ENCODE measurements at places on chromosomes 7 and 10.
A peak's percentile ranks its signal among the peaks of the same experiment; 100 is the strongest.

DNA sequence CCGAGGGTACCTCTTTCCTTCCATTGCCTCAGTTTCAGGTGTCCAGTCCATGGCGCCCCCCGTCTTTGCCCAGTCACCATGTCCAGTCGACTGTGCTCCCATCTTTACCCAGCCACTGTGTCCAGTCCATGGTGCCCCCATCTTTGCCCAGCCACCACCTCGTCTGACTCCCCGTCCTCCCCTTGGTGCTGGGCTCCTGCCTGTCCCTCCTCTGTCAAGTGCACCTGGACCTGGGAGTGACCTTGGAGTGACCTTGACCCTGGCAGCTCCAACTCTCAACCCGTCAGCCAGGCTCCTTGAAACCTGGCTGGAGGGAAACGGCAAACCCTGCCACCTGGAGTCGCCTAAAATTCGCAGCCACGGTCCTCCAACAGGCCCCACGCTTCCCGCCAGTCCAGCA, 180.2 kb downstream of the ADARB2 start:
- DNase-seq: no peak

DNA sequence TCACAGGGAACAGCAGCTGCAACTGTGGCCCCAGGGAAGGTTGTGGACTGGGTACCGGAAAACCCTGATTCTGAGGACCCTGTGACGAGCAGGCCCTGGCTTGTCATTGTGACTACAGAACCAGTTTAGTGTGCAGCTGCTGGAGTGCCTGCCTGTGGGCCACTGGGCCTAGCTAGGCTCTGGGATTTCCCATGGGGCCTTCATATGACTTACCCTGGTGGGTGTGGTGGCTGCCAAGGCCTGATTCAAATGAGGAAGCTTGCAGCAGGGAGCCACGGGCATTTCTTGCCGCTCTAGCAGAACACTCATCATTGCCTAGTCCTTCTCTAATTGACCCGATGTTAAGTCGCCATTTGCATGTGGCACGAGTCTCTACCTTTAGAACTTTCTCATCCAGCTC, 14.7 kb upstream of the CAMK2G start:
- DNase-seq: peak; percentile 97

GRCh38 chr10:122062831-122063674, 74.1 kb downstream of the TACC2 start:
- peak; percentile 26 for DNase-seq

- DNase-seq: no peak
These were observed 80.4 kb upstream of the ANK3 start for GRCh38 chr10:60470091-60470490.

DNA sequence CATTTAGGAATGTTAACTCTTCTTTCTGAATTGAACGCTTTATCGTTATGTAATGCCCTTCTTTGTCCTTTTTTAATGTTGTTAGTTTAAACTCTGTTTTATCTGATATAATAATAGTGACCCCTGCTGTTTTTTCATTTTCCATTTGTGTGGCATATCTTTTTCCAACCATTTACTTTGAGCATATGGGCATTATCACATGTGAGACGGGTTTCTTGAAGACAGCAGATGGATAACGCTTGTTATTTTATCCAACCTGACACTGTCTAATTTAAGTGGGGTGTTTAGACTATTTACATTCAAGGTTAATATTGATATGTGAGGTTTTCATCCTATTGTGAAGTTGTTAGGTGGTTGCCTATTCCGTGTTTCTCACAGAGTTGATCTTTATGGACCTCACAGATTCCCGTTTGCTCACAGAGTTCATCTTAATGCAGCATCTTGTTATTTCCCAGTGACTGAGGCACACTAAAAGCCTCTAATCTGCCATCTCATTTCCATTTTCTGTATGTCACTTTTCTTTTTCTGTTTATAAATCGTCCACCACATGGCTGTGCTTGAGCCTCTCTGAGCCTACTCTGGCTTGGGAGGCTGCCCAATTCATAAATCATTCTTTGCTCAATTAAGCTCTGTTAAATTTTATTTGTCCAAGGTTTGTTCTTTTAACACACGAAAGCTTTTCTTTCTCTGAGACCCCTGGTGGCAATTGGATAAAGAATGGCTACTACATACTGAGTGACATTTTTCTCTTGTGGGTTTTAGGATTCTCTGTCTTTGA, 286.2 kb downstream of the HTR7 start:
- no peak for DNase-seq

- peak; percentile 29 for DNase-seq
These were observed 25.0 kb downstream of the ZFAND2A start for GRCh38 chr7:1134951-1135350.

DNA sequence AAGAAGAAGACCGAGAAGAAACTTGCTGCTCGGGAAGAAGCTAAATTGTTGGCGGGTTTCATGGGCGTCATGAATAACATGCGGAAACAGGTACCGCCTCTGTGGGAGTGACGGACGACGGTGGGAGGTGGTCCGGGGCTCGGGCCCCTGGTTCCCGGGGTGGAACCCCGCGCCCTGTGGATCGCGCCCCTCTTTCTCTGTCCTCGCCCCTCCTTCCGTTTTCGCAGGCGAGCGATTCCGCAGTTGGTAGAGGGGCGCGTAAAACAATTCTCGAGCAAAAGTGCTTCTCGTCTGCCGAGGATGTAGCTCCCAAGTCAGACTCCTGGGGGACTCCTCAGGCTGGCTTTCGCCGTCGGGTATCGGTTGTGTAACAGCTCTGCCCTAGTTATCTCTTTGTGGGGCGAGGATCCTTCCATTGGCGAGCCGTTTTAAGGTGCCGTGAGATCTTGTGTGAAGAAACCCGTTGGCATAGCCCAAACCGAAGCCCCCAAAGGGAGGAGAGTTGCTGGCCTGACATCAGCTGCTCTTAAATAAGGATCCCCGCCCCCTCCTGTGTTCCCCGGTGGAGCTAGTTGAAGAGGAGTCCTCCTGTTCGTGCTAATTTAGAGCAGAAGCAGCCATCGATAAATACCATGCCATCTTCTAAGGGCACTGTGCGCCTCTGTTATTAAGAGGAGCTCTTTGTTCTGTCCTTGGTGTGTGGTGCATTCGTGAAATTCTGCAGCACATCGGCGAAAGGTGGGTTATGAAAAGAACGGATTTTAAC, 655 bp downstream of the KLHL7 start:
- DNase-seq: peak; percentile 45

DNA sequence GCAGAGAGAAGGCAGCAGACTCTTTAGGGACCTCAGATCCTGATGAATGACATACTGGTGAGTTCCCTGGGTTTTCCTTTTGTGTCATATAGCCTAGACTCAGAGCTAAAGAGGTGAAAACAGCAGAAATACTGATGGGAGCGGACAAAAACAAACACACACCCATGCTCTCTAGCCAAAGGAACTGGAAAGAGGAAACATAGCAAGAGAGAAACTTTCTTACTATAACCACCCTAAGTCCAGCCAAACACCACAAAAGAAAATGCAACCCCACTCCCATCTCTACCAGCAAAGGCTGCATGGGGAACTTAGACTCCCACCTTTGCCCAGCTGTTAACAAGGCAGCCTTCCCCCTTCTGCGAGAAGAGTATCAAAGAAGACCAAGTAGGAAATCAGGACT, 16.3 kb downstream of the GSAP start:
- DNase-seq: peak; percentile 76

DNA sequence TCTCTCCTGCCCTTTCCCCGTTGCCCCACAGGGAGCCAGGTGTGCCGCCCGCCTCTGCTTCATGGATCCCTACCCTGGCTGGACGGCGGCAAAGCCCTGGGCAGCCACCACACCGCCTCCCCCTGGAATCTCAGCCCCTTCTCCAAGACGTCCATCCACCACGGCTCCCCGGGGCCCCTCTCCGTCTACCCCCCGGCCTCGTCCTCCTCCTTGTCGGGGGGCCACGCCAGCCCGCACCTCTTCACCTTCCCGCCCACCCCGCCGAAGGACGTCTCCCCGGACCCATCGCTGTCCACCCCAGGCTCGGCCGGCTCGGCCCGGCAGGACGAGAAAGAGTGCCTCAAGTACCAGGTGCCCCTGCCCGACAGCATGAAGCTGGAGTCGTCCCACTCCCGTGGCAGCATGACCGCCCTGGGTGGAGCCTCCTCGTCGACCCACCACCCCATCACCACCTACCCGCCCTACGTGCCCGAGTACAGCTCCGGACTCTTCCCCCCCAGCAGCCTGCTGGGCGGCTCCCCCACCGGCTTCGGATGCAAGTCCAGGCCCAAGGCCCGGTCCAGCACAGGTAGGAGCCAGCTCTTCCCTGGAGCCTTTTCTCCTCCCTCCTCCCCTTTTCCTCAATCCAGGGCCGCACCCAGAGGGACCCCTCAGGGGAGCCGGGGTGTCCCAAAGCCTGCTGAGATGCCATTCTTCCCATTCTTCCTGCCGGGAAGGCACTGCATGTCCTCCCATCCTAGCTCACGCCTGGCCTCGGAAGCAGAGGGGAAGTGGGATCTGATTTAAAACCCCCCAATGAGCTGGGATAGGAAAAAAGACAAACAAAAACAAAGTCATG, 4.0 kb downstream of the GATA3 start:
- DNase-seq: no peak

GRCh38 chr10:98080494-98080893, 50.1 kb upstream of the CRTAC1 start:
- no peak for DNase-seq

DNA sequence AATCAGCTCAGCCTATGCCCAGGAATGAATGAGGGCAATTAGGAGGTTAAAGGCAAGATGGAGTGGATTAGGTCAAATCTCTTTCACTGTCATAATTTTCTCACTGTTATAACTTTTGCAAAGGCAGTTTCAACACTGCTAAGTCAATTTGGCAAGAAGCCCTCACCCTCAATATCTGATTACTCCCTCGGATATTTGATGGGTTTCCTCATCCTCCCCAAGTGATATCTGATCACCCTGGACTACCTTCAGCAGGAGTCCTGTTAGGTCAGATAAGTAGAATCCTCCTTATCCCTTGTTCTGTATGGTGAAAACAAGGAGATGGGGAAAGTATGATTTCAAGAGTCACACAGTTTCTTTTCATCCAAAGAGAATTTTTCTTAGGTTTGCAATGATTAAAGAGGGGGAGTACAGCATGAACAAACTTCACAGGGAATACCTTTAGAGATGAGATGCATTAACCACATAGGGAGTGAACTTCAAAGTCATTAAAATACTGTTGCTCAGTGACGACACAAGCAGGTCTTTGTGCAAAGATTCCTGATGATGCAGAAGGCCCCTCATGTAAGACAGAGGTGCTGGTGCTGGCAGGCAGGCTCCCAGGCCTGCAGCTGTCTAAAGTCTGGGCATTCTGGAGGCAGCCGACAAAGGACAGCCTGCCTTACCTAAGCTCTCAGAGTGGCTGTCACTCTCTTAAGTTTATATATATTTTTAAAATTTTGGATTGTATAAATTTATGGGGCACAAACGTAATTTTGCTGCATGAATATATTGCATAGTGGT, 75.4 kb upstream of the POM121L12 start:
- no peak for DNase-seq

DNA sequence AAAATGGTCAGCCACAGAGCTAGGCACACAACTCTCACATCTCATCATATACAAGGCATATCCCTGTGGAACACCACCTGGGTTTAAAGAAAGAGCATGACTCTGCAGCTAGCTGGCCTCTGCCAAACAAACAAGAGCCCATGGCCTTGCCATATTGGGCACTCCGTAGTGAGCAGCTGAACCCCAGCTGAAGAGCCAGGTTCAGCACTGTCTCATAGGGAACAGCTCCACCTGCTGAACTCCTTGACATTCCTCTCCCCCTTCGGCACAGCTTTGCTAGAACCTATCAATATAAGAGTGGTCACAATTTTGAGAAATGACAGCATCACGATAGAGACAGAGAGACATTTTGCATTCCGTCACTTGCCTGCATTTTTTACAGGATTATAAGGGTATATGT, 20.0 kb downstream of the SORCS1 start:
- no peak for DNase-seq

- DNase-seq: no peak
These were observed 9.0 kb downstream of the EPHB4 start for GRCh38 chr7:100818366-100818765.

- DNase-seq: peak; percentile 53
These were observed 139.8 kb downstream of the RPS24 start for GRCh38 chr10:78173360-78174015.

DNA sequence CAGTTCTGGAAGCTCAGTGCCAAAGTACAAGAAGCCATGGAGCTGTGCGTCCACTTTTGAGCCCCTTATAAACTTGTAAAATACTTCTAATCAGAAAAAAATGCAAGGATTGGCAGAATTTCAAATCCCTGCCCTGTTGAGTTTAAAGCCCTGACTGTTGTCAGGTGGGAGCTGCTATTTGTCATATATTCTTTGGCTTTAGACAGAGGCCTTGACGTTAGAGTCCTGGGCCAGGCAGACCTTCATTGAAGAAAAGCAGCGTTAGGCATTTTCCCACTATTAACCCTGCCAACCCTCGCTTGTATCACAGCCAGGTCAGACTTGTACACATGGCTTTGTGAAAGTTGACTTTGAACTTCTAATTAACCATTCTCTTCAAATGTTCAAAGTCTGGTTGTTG, 155.4 kb downstream of the TWIST1 start:
- DNase-seq: no peak

DNA sequence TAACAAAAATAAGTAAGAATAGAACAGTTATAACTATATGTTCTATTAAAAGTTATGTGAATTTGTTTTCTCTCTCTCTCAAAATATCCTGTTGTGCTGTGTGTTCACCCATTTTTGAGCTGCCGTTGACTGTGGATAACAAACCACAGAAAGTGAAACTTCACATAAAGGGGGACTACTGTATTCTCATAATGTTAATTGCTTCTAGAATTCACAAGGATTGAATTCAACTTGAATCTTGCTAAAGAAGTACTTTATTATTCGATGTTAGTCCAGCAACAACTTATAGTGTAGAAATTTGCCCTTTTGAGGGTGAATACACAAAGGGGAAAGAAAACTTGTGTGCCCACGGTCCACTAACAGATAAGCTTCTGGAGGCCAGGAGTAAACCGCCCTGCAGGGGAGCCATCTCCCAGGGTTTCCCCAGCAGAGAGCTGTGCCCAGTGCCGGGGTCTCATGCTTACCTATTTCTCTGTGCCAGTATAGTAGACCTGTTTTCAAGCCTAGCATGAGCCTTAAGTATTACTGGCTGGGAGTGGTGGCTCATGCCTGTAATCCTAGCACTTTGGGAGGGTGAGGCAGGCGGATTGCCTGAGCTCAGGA, 87.1 kb downstream of the KAT6B start:
- peak; percentile 18 for DNase-seq

- DNase-seq: no peak
These were observed 160.3 kb downstream of the PTEN start for GRCh38 chr10:88023676-88024075.

- DNase-seq: peak; percentile 72
These were observed 255.3 kb downstream of the CELF2 start for GRCh38 chr10:11272915-11273389.
